ENCODE measurements at places on chromosomes 3 and 15.
A peak's percentile ranks its signal among the peaks of the same experiment; 100 is the strongest.

- DNase-seq, result no peak
Measured at GRCh38 chr15:37015451-37015850, 84.9 kb downstream of the MEIS2 start.

DNA sequence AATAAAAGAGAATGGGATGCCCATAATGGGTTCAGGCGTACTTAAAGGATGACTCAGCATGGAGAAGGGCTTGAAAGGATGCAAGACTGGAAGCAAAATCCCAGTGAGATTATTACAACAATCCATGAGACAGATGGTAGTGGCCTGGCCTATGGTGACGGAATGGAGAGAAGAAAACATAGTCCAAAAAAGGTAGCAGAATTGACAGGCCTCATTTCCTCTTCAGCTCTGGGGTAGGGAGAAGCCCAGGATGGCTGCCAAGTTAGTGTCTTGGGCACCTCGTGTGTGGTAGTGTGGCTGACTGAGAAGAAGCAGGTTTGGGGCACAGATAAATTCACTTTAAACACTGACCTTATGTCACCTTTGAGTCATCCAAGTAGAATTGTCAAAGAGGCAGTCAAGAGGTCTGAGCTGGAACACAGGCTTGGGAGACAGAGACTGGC lies 18.1 kb downstream of the MB21D2 start:
- DNase-seq, result peak; percentile 98

GRCh38 chr3:44932271-44932670 lies 43.7 kb downstream of the ZDHHC3 start:
- DNase-seq, result no peak

DNA sequence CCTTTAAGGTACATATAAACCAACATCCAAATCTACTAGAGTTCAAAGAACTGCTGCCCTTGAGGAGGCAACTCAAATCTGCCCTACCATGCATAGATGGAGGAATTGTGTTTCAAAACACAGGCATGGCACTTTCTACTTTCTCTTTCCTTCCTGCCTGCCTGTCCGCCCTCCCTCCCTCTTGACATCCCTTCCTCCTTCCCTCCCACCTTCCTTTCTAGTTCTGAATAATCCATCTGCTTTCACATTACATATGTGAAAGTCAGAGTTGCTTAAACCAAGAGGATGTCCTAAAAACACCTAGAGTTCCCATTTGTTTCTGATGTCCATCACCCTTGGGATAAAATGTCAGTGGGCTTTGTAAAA lies 537.6 kb downstream of the FOXP1 start:
- DNase-seq, result no peak

DNA sequence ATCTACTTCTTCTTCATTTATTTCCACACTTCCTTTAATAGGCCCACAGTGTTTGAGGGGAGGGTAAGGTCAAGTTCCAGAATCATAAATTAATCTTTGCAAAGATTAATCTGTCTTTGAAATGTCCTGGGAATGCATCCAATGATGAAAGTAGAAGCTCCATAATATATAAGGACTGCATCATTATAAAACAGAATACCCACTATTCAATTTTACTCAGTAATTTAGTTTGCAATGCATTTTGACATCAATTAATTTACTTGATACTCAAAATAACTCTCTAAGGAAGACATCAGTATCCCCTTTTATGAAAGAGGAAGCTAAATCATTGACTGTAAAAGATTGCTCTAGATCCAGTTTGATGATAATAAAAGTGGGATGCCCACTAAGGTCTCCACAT lies 777.2 kb downstream of the GRM7 start:
- no peak for DNase-seq

GRCh38 chr15:96150254-96150653 lies 180.2 kb upstream of the NR2F2 start:
- no peak for DNase-seq

GRCh38 chr15:75034615-75035014 lies 11.2 kb downstream of the PPCDC start:
- DNase-seq, result no peak

- DNase-seq, result no peak
Measured at GRCh38 chr3:50167841-50168209, 12.7 kb downstream of the SEMA3F start.

GRCh38 chr3:146110161-146110560 lies 50.8 kb downstream of the PLOD2 start:
- DNase-seq, result no peak

- DNase-seq, result peak; percentile 51
Measured at GRCh38 chr3:194364652-194365434, 4.7 kb downstream of the LRRC15 start.
